NCI-H69 (cell line): ENCODE measurements at places on chromosomes 1 and 21.

DNA sequence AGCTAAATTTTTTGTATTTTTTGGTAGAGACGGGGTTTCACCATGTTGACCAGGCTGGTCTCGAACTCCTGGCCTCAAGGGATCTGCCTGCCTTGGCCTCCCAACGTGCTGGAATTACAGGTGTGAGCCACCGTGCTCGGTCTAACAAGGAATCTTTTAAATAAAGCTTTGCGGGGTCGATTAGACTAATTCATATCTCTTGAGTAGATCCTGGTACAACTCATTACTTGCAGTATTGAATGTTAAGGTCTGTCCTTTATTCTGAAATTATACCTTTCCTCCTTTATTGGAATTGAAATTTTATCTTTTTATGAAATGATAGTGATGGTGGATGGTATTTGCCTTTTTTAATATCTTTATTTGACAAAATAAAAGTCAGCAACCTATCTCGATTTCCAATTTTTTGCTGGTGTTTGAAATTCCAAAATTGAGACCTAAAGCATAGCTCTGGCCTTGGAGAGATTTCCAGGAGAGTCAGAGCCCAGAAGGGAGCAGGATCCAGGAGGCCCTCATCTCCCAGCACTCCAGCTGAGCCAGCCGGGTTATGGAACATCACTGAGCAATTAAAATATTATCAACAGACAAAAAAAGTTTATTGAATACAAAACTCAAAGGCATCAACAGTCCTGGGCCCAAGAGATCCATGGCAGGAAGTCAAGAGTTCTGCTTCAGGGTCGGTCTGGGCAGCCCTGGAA lies 4.7 kb downstream of the S100A2 start:
- no peak for DNase-seq

DNA sequence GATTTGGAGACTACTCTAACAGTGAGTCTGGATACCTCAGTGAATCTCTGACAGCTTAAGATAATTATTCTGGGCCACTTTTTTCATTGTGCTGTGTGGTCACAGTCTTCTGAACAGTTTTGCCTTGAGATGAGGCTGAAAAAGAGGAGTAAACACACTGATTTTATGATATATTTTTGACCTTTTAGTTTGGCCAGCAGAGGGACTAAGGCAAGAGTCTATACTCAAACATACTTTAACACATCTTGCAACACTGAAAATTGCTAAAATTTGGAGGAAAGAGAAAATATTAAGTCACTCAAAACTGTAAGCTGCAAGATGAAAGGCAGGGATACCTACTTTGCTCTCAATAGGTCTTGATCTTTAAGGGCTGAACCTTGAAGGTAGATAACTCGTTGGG lies 182.7 kb downstream of the KCNT2 start:
- no peak for DNase-seq

GRCh38 chr1:26529655-26530409 lies at the start of gene RPS6KA1:
RPS6KA1 (plus strand) TSS chr1:26529761; CDS start chr1:26529921, 160 bp downstream.
- DNase-seq: peak; percentile 80

- no peak for DNase-seq
Measured at GRCh38 chr1:50646526-50646925, 223.3 kb upstream of the DMRTA2 start.

DNA sequence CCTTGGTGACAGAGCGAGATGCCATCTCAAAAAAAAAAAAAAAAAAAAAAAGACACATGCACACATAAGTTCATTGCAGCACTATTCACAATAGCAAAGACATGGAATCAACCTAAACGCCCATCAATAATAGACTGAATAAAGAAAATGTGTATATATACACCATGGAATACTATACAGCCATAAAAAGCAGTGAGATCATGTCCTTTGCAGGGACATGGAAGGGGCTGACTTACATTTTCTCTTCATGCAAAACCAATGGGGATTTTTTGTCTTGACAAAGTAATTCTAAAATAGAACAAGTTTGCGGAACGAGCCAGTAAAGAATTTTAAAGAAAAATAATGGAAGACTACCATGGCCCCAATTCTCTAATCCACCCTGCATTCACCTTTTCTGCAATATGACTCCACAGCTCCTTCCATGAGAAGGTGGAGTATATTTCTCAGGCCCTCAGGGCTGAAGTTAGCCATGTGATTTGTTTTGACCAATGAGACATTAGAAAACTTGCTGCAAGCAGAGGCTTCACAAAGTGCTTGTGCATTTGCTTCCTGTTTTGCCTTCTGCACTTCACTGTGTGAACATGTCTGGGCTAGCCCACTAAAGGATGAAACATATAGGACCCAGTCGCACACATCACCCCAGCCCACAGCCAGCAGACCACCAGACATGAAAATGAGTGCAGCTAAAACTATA lies 78.8 kb upstream of the NR5A2 start:
- peak; percentile 52 for DNase-seq

DNA sequence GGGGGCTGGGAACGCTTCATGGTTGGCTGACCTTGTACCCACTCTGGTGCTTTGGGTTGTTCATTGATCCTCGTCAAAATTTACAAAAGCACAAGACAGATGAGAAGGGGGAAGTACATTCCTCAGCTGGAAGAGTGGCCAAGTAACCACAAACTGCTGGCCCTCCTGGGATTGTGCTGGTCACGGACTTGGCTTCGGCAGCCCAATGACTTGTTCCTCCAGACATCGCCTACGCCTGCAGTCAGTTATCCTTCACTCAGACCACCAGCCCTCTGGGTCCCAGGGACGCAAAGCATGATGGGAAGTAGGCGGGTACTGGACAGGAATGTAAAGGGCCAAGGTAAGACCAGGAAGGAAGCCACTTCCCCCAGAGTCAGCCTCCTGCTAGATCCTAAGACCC lies 53.1 kb downstream of the LMX1A start:
- DNase-seq: no peak

- peak; percentile 80 for DNase-seq
Measured at GRCh38 chr1:168786476-168787330, 57.7 kb upstream of the DPT start.

- DNase-seq: peak; percentile 53
Measured at GRCh38 chr1:244603498-244603897, 49.4 kb upstream of the DESI2 start.

DNA sequence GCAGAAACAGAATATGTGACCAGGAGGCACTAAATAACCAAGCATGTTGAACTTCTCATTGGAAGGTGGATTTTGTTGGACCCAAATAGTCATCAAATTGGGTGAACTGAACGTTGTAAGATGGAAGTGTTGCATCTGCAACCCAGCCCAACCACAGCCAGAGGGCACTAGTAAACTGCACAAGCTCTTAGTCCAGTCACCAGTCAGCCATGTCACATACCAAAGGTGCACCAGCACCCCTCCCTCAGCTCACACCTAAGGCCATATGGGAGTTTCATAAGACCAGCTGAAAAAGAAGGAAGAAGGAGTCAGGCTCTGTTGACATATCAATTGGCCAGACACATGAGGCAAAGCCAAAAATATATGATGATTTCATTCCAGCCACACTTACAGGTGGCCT lies 481.7 kb upstream of the NR5A2 start:
- DNase-seq: peak; percentile 40

DNA sequence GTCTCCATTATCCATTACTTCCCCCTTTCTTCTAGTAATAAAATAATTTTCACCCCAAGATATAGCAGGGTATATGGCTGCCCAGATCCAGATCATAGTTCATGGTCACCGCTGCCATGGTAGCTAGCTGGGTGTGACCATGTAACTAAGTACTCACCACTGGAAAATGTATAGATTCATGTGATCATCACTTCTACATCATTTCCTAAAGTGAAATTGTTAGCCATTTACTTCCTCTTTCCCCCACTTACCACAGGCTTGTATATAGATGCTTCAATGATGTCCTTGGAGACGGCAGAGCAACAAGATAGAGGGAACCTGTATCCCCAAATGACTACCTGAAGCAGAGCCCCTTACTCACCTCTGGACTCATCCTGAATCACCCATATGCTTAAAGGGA lies 22.7 kb upstream of the EYA3 start:
- DNase-seq: no peak

GRCh38 chr1:4600615-4601460 lies 53.6 kb upstream of the AJAP1 start:
- DNase-seq: no peak

DNA sequence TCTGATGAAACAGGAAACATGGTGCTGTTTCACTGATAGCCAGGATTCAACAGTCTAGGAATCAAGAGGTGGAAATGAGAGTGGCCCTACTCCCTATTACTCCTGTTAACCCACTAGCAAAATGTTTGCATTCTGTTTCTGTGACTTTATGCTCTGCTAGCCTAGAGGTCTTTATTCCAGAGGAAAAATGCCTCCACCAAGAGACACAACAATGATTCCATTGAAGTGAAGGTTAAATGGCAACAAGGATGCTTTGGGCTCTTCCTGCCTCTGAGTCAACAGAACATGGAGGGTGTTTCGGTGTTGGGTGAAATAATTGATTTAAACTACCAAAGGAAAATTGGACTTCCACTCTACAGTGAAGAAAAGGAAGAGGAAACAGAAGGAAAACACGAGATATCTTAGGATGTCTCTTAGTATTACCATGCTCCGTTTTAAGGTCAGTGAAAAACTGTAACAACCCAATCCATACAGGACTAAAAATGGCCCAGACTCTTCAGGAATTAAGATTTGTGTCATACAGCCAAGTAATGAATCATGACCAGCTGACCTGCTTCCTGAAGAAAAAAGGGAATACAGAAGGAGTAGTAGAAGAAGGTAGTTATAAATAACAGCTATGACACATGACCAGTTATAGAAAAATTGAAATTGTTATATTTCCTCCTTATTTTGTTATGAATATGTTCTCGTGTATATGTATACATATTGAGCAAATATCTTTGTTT lies 1237.8 kb downstream of the NCAM2 start:
- DNase-seq: no peak

DNA sequence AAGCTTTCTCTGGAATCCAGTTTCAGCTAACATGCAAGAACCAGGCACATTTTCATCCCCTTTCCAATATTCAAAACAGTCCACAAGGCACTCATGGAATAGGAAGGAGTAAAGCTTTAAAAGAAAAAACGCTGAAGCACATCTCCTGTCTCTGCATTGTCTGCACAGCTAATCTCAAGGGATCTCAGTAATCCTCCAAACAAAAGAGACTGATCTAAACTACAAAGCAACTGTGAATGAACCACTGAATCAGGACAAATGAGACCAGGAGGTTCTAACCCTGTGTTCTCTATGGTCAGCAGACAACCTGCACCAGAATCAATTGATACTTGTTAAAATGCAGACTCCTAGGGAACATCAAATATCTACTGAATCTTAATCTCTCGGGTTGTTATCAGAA lies 399.0 kb downstream of the HHAT start:
- peak; percentile 41 for DNase-seq

GRCh38 chr21:44262338-44263056 lies 800 bp upstream of the DNMT3L start:
- DNase-seq: no peak

GRCh38 chr1:184970691-184971161 lies 3.6 kb downstream of the NIBAN1 start:
- DNase-seq: no peak

GRCh38 chr1:233668146-233668724 lies 54.3 kb downstream of the KCNK1 start:
- DNase-seq: peak; percentile 52

DNA sequence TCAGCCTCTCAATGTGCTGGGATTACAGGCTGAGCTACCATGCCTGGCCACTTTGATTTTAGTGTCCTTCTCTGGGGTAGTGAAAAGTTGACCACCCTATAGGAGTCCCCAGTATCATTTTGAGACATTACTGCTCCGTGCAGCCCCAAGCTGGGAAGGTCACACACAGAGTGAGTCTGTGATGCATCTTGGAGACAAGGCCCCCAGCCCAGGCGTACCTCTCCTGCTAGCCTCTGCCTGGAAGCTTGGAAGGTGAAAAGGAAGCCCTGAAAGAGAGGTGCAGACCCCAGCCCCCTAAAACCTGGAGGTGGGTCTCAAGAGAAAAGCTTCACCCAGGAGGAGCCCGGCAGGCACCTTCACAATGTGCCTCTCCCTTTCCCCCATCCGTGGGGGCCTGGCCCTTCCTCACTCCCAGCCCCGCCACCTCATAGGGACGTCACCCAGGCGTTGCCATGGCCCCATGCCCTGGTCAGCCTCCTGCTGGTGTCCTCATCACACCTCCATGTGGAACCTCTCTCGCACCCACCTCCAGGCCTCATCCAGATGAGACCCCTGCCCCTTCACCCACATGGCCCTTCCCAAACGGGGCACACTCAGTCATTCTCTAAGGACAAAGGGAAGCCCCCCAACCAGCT lies 5.6 kb upstream of the ARF1 start:
- peak; percentile 11 for DNase-seq

- DNase-seq: no peak
Measured at GRCh38 chr1:235553112-235553551, 48.9 kb upstream of the B3GALNT2 start.

- peak; percentile 34 for DNase-seq
Measured at GRCh38 chr1:79362470-79362869, 355.9 kb upstream of the ADGRL4 start.

GRCh38 chr1:65108025-65108642 lies 39.9 kb upstream of the AK4 start:
- peak; percentile 82 for DNase-seq

DNA sequence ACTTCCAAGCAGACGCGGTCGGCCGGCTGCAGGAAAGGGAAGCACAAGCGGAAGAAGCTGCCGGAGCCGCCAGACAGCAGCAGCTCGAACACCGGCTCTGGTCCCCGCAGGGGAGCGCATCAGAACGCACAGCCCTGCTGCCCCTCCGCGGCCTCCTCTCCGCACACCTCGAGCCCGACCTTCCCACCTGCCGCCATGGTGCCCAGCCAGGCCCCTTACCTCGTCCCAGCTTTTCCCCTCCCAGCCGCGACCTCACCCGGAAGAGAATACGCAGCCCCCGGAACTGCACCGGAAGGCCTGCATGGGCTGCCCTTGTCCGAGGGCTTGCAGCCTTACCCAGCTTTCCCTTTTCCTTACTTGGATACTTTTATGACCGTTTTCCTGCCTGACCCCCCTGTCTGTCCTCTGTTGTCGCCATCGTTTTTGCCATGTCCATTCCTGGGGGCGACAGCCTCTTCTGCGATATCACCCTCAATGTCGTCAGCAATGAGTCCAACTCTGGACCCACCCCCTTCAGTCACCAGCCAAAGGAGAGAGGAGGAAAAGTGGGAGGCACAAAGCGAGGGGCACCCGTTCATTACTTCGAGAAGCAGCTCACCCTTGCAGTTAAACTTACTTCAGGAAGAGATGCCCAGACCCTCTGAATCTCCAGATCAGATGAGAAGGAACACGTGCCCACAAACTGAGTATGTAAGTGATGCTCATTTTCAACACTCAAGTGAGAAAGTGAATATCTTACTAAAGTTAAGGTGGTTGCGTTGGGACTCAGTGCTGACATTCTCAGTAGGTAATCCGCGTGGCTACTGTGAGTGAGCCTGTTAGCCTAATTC lies 25.5 kb downstream of the UTS2 start:
- no peak for DNase-seq

- DNase-seq: no peak
Measured at GRCh38 chr21:17853393-17854275, 34.5 kb upstream of the C21orf91 start.

- DNase-seq: no peak
Measured at GRCh38 chr21:29920938-29921337, 18.9 kb downstream of the GRIK1 start.
